ENCODE measurements at places on chromosomes 4 and X.

GRCh38 chr4:85228264-85228663, 246.7 kb upstream of the ARHGAP24 start:
- no peak for DNase-seq

DNA sequence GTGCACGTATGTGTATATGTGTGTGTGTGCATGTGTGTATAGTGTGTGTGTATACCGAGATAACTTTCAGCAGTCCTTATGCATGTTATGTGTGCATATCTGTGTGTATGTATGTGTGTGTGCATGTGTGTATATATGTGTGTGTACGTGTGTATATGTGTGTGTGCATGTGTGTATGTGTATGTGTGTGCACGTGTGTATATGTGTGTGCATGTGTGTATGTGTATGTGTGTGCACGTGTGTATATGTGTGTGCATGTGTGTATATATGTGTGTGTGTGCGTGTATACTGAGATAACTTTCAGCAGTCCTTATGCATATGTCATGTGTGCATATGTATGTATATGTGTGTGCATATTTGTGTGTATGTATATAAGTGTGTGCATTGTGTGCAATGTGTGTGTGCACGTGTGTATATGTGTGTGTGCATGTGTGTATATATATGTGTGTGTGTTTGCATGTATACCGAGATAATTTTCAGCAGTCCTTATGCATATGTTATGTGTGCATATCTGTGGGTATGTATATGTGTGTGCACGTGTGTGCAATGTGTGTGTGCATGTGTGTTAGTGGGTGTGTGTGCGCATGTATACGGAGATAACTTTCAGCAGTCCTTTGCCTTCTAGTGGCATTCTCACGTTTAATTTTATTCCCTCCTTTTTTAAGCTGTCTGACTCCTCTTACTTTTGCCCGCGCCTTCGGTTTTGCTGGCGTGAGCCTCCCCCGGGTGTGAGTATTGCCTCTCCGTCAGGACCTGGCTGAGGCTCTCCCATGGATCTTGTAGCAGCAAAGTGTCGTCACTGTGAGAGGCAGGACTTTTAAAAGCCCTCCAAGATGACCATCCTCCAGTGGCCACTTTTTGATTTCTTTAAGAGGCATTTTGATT, 99.6 kb upstream of the SHOX start:
- DNase-seq = no peak

DNA sequence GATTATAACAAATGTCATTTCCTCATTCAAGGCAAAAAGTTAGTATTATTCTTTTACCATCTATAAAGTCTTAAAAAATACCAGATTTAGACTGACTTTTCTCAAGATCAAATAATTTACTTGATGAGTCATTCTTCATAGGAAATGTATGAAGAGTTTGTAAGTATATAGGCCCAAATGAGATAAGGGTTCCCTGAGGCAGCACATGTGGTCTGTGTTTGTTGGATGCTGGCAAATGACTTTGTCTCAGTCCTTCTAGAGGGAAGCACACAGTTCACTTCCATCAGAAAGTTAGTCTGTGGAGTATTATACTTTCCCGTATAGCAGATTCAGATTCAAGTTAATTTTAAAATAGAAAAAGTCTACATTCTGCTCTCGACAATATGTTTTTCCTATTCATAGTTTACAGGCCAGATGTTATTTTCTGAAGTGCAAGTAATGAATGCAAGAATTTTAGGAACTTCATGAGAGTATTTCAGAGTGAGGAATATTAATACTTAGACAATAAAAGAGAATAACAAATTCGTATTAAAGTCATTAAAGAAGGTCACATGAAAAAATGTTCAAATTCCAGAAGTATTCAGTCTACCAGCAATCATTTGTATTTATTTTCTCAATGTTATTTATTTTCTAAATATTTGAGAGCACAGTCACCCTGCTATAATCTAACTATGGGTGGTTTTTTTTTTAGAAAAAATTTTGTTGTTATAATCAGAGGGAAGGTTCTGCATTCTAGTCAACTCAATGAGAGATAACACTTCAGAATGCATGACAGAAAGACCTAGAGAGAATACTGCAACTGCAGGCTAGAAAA, 601.8 kb upstream of the ZFP42 start:
- DNase-seq = no peak

DNA sequence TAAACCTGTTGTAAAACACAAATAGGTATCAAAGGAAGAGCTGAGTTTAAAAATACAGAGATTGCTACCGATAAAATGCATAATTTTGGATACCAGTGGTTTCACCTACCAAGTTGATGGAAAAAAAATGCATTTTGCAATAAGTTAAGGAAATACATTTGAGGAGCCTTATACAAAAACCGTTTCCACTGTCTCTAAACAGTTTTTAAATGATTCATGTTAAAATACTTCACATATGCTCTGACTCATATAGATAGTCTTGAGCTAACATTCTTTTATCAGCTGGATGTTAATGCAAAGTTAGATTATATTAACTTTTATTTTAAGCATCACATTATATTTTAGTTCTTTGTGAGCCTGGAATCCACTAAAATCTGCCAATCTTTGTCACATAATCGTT, 50.6 kb upstream of the ANKRD17 start:
- no peak for DNase-seq

GRCh38 chr4:169906104-169906503, 120.1 kb downstream of the MFAP3L start:
- no peak for DNase-seq

- DNase-seq = no peak
Measured at GRCh38 chr4:129453524-129454200, 357.7 kb downstream of the C4orf33 start.

GRCh38 chr4:170374770-170375169, 285.0 kb upstream of the AADAT start:
- DNase-seq = no peak

- no peak for DNase-seq
Measured at GRCh38 chrX:82092307-82092706, 890.4 kb downstream of the SH3BGRL start.

- no peak for DNase-seq
Measured at GRCh38 chr4:142838778-142839177, 7.3 kb downstream of the INPP4B start.

DNA sequence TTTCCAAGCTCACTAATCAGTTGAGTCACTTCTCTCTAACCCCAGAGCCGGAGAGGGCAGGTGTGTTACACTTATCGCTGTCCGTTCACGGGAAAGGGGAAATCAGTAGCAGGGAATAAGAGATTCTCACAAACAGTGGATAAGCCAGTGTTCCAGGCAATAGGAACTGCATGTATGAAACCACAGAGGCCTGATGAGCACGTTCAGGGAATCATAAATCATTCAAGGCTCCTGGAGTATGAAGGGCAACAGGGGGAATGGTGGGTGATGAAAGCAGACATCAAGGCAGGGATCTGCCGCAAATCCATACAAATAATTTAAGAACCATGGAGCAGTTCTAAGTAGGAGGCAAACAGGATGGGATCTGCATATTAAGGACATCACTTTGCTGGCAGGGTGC, 59.1 kb upstream of the ADGRG2 start:
- DNase-seq = no peak

DNA sequence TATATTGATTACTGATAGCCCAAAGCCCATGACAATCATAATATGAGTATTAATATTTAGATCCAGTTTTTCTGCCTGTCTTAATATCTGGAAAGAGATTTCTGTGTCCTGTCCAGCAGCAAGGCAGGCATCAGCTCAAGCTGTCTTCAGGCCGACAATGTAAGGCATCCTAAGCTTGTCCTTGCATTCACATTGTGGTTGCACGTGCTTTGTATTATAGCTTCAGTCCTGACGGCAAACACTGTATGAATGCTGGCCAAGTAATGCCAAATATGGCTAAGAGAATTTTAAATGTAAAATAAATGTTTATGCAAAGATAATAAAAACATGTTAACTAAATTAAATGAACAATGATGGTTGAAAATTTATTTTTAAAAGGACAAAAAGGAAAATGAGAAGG, 255.7 kb upstream of the RPS6KA3 start:
- no peak for DNase-seq

DNA sequence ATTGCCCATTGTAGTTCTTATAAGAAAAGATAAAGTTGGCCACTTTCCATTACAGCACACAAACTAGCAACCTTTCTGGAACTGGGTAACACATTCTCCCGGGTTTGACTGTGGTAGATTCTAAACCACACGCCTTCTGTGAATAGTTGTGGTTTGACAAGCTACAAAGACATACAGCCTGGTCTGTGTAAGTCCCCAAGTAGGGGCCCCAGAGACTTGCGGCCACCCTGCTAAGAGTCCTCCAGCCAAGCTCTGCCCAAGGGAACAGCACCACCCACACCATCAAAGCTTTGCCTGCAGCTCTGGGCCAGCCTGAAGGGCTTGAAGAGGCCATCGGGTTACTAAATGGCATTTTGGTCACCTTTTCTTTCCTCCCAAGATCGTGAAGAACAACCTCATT, 203.4 kb downstream of the MAML3 start:
- no peak for DNase-seq

DNA sequence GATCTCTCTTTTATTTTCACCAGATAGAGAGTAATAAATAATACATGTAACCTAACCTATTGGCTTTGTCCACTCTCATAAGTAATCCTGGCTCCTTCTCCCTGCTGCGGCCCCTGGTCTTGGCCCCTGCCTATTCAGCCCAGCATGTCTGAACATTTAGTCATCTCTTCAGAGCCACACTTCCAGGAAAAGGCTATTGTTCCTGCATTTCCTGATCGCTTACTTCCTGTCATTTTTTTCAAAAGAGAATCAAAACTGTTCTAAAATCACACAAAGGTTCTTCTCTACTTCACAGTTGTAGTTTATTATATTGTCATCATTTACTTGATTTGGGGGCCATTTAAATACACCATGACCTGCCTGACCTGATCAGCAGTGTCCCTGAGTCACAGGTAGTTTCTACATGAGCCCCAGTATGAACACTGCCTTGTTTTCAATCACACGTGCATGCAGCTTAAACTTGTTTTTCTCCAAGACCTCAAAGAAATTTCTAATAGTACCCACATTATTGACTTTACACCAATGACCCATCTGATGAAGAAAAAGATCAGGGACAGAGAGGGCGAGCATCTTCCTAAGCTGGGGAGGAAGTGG, 47.4 kb upstream of the KDR start:
- DNase-seq = no peak
